Gastroesophageal sphincter (tissue), 4 donors: ENCODE measurements at places on chromosomes 7 and 10.
A peak's percentile ranks its signal among the peaks of the same experiment; 100 is the strongest.

- ATAC-seq, result no peak
Measured at GRCh38 chr7:154841731-154842331, 161.1 kb downstream of the PAXIP1 start.

DNA sequence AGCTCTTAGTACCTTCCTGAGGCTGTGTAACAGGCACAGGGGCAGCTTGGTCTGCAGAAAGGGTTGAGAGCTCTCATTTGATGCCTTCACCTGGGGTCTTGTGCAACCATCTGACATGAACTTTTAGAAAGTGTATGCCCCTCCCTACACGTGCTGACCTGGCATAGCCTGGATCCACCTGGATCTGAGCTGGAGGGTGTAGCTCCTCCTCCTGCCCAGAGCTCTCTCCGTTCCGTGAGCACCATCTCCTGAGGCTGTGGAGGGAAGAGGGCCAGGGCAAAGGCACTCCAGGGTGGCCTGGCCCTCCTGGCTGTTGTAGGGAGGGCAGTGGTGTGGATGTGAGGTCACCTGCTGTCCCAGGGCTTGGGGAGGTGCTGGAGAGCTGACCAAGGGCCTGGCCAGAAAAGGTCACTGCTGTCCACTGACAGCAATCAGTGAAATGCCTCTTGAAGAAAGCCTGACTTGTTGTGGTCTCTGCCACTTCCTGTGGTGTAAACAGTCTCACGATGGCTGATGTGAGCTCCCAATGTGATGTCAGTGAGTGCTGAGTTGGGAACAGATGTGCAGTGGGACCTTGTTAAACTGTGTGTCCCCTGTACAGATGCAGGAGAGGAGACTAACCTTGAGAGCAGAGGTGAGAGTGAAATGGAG lies 23.0 kb downstream of the AMZ1 start:
- ATAC-seq, result no peak

GRCh38 chr7:25671111-25671510 lies 442.8 kb upstream of the NPVF start:
- peak; percentile 16 for ATAC-seq

DNA sequence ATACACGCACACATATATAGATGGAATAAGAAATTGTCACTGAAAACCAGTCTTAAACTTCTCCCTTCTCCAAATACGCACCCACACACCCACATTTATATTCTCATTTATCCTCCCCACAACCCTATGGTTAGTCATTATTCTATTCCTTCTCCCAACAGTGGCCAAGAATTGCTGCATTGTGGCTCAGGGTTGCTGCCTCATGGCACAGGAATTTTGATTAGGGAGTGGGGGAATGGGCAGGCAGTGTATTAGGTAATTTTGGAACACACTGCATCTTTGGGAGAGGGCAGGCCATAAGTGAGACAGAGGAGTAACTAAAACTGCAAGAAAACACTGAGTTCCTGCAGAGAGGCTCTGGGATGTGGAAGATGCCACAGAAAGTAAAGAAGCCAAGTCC lies 35.7 kb downstream of the NAPEPLD start:
- no peak for ATAC-seq

DNA sequence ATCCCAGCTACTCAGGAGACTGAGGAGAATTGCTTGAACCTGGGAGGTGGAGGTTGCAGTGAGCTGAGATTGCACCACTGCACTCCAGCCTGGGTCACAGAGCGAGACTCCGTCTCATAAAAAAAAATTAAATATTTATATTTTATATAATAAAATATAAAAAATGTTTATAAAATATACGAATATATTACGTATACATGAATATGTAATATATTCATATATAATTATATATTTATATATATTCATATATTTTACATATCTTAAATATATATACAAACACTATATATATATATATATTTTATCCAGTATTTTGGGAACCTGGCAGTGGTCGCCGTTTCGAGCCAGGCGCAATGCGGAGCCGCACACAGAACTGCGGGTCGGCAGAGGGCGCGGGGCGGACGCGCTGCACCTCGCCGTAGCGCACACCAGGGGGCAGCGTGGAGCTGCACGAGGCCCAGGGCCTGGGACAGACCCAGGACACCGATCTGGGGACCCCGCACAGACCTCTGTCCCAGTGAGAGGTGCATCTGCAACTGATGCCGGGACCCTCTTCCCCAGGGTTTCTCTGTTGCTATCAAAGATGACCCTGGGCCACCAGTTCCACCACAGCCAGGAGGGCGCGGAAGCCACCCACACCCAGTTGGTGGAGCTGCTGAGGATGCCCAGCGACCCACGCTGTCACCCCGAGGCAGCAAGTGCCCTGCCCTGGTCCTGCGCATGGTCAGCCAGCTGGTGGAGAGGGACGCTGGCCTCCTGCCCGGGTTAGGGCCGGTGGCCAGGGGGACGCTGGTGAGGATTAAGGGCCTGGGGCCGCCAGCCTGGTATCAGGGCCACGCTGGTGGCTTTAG lies 22.7 kb downstream of the AP5Z1 start:
- peak; percentile 68 for ATAC-seq

- no peak for ATAC-seq
Measured at GRCh38 chr10:21464134-21464533, 61.3 kb downstream of the SKIDA1 start.

DNA sequence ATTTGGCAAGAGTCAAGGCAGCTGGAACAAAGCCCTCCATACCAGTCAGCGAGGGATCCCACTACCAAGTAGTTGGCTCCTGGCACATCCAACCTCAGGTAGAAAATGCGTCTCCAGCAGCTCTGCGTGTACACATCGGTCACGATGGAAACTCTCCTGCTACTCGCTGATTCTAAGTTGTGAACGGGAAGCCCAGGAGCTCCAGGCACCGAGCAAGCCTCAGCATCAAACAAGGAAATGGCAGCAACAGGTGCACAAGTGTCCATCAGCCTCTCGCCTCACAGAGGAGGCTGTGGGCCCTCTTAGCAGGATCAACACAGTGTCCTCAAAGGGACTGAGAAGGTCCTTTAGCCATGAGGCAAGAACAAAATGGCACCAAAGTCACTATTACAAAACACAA lies 127.0 kb downstream of the TCERG1L start:
- no peak for ATAC-seq

DNA sequence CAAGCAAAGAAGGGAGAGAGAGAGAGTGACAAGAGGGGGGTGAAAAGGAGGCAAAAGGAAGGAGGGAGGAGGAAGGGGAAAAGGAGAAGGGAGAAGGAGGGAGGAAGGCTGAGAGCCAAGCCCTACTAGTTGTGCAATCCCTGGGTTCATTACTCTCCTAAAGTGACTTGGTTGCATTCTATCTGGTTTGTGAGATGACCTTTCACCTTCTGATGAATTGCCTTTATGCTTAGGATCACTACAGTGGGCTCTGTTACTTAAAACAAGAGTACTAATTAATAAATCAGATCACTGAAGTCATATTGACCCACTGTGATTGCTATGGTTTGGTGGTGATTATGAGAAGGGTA lies 144.9 kb downstream of the KIF20B start:
- no peak for ATAC-seq

GRCh38 chr7:22482503-22482902 lies 17.5 kb downstream of the STEAP1B start:
- no peak for ATAC-seq

- ATAC-seq, result no peak
Measured at GRCh38 chr10:32943395-32943794, 14.6 kb downstream of the ITGB1 start.

DNA sequence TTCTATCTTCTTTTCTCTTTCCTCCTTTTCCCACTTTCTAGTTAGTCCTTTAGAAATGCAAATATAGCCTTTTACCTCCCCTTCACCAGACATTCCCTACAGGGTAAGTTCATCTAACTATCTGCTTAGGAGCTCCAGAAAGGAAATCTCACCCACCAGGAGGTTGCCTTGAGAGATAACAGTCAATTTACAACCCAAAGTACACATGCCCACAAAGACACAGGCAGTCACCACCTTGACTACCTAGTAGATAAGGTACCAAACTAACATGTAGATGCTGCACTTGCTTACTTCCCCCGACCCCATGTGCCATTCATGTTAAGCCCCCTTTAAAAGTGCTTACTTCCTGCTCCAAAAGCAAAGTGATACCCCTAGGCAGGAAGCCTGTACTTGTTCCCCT lies 12.8 kb upstream of the CREB3L2 start:
- ATAC-seq, result no peak

GRCh38 chr7:66517212-66517909 lies 111.3 kb upstream of the KCTD7 start:
- no peak for ATAC-seq

GRCh38 chr10:132389433-132390169 lies 7.4 kb upstream of the PWWP2B start:
- no peak for ATAC-seq

DNA sequence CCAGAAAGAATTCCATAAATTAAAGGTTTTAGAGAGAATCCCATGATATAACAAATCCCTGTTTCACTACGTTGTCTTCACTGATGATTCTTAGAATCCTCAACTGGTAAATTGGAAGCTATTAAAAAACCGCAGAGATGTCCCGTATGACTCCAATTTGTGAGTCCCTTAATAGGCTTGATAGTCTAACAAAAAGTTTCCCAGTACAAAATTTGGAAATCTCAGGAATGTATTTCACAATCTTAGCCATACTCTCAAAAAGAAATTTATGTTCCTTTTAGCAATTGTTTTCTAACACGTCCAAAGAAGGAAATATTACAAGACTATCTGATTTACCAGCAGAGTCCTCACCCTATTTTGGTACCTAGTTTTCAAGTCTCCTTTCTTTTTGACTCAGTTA lies 2.5 kb downstream of the TES start:
- ATAC-seq, result peak; percentile 30

- ATAC-seq, result no peak
Measured at GRCh38 chr10:114499116-114499515, 94.8 kb upstream of the AFAP1L2 start.

GRCh38 chr10:102612964-102613275 lies 31.4 kb upstream of the TRIM8 start:
- no peak for ATAC-seq

GRCh38 chr10:15571575-15571974 lies 148.1 kb downstream of the ITGA8 start:
- ATAC-seq, result no peak

DNA sequence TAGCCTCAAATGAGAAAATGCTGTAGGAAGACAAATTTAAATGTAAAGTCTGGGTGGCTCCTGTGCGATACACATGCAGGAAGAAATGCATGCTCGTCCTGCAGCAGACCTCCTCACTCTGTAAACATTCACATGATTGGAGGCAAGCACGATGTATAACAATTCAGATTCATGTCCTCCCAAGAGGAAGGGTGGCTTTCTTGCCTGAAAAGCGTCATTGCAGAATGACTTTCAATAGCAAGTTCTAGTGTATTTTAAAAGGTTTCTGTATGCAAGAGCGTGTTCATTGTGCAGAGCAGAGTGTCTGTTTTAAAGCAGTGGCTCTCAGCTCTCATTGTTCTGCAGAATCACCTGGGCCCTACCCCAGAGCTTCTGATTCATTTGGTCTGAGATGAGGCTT lies 170.3 kb upstream of the CELF2 start:
- no peak for ATAC-seq

- ATAC-seq, result peak; percentile 22
Measured at GRCh38 chr7:142796501-142797390, 26.0 kb downstream of the PRSS2 start.

DNA sequence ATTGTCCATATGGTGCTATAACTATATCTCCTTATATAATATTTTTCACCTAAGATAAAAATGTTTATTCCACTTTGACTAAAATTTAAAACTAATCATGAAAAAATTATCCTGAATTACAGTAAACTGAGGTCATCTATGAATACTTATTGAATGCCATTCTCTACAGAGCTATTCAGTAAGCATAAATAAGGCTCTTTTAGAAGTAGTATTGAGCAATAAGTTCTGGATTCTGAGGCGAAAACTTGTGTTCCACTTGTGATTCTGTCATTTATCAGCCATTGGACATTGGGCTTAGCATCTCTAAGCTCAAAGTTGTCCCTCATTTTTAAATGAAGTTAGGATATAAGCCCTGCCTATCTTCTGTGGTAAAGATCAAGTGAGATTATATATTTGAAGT lies 130.8 kb downstream of the WNT2 start:
- no peak for ATAC-seq

GRCh38 chr10:45532480-45532879 lies 140.1 kb downstream of the ZFAND4 start:
- no peak for ATAC-seq

- peak; percentile 24 for ATAC-seq
Measured at GRCh38 chr7:42733040-42733439, 178.8 kb downstream of the C7orf25 start.
